Liver (tissue), 10 donors: ENCODE measurements at places on chromosomes 3 and 15. TPM values are rescaled to one million over a fixed set of nuclear protein-coding genes. Genes with fewer than 3 reads are reported as not detected.

- DNase-seq: no peak
Measured at GRCh38 chr15:67521783-67522568, 1.0 kb downstream of the C15orf61 start.

GRCh38 chr3:55795746-55796145 is 308.6 kb upstream of the WNT5A start:
- no peak for DNase-seq

DNA sequence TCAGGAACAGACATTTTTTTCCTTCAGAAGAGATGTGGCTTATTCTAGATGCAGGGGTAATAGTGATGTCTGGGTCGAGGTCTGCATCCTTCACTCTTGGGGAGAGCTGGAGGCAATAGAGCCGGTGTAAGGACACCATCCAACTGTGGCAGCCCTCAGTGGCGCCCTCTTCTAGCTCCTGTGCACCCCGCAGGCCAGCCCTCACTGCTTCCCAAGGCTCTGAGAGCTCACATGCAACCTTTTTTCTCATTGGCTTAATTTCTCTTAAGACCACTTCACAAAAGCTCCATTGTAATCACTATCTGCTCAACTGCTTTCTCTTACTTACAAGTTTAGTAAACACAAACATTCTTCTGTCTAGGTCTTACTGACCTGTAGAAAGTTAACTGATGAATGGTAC is 3.9 kb upstream of the VPS8 start:
- no peak for DNase-seq

GRCh38 chr15:44588541-44588940 is 51.6 kb downstream of the EIF3J start:
- DNase-seq: no peak

DNA sequence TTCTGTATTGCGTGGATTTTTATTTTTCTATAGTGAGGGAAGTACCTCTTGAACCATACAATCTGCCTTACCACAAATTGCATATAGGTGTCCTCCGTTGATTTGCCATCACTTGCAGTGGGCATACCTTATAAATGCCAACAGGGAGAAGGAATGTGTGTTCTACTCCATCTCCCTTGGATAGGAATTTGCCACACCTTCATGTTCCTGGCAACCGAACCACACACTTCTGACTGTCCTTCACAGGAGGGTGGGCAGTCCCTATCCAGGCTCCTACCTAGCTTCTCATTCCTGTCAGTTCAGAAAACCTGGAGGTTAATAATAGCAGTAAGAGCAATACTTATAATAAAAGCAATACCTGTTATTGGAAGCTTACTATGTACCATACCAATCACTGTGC is 357.7 kb downstream of the EFHB start:
- no peak for DNase-seq

GRCh38 chr3:12722226-12722625 is 36.8 kb downstream of the TMEM40 start:
- DNase-seq: no peak

- no peak for DNase-seq
Measured at GRCh38 chr3:45042162-45042561, 16.1 kb downstream of the CLEC3B start.

GRCh38 chr15:78315686-78316282 is 16.4 kb upstream of the SKIC8 start:
- no peak for DNase-seq

Gene GOLGA8K
- not detected for polyA plus RNA-seq

Gene LIPC
- polyA plus RNA-seq: 60.1 TPM
